ENCODE measurements at places on chromosomes 6 and 20. TPM values are rescaled to one million over a fixed set of nuclear protein-coding genes. Genes with fewer than 3 reads are reported as not detected.

GRCh38 chr20:35279533-35280174, 1.7 kb upstream of the MMP24OS start:
- no peak for DNase-seq

DNA sequence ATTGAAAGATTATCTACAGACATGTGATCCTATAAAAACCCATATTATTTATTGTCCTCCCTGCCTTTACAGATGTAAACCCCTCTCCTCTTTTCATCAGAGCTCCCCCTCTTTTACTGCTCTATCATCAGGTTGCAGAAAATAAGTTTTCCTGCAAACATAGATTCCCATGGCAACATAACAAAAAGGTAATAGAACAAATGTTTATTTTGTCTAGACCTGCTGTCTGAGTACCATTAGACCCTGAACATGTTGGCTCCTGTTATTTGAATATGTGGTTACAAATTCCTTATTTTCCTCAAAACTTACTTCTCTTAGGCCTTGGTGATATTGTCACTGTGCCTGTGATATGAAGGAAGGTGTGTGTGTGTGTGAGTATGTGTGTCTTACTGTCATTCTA, 11.5 kb downstream of the MAPK14 start:
- no peak for DNase-seq

DNA sequence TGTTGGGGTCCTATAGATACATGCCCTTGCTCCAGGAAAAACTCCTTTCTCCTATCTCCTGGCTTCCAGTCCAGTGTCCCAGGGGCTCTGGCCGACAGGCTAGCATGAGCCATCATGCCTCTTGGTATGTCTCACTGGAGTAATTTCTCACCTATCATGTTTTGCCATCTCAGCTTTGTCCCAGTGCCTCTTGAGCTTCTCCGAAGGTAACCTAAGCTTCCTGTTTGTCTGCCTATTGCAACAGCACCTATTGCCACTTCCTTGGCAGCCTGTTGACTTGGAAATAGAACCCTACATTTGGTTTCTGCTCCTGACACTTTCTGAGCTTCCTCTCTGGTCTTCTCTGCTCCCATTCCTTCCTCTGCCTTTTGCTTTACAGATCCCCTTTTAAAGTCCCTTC, 197.7 kb downstream of the KCNQ5 start:
- no peak for DNase-seq

IL20RA gene
- total RNA-seq: 10.1 TPM

DNA sequence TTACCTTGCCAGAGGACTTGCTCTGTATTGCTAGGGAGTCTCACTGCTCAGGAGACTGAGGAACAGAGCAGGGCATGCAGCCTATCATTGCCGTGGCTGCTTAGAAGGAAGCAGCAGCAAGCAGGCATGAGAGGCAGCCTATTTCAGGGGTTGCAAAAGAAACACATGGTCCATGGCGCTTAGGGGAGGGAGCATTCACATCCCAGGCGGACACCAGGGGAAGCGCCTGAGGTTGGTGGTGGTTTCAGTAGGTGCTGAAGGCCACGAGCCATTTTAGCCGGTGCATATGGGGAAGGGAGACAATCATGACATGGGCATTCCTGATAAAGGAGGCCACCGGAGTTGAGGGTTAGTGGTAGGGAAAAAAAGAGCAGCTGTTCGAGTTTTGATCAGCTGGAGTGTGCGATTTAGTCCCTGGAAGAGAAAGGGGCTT, 20.9 kb downstream of the FARS2 start:
- DNase-seq: no peak

PI16 gene
- total RNA-seq: 25.9 TPM

- no peak for DNase-seq
Observed at GRCh38 chr20:2987861-2988260, 55.6 kb upstream of the GNRH2 start.

GRCh38 chr6:154950979-154951344, 44.2 kb upstream of the TIAM2 start:
- no peak for DNase-seq

SLC26A8 gene
- not detected for total RNA-seq

TAF4 gene
- 11.8 TPM for total RNA-seq

- DNase-seq: no peak
Observed at GRCh38 chr6:29728173-29728874, 5.1 kb downstream of the HLA-F start.

DNA sequence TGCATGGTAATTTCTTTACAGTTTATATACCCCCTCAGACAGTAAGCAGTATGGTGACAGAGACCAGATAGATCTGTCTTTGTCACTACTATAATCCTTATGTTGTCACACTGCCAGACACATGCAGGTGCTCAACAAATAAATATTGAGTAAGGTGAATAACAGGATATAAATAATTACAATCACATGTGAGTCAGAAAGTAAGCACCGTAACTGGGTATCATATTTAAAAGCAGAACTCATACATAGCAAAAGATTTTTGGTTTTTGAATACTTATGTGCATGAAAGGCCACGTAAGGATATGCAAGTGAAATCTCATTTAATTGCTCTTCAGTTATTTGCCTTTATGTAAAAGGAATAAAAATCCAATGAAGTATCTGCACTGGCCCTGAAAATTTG, 17.4 kb downstream of the CNBD2 start:
- DNase-seq: no peak

SLC22A7 gene
- total RNA-seq: not detected

Measured in left ventricle myocardium inferior (tissue), 1 donor.